Epithelial cell of esophagus (primary cell): ENCODE measurements at places on chromosomes 12 and 14.

- DNase-seq = peak; percentile 92
These were observed 64.4 kb upstream of the FZD10 start for GRCh38 chr12:130097798-130098255.

DNA sequence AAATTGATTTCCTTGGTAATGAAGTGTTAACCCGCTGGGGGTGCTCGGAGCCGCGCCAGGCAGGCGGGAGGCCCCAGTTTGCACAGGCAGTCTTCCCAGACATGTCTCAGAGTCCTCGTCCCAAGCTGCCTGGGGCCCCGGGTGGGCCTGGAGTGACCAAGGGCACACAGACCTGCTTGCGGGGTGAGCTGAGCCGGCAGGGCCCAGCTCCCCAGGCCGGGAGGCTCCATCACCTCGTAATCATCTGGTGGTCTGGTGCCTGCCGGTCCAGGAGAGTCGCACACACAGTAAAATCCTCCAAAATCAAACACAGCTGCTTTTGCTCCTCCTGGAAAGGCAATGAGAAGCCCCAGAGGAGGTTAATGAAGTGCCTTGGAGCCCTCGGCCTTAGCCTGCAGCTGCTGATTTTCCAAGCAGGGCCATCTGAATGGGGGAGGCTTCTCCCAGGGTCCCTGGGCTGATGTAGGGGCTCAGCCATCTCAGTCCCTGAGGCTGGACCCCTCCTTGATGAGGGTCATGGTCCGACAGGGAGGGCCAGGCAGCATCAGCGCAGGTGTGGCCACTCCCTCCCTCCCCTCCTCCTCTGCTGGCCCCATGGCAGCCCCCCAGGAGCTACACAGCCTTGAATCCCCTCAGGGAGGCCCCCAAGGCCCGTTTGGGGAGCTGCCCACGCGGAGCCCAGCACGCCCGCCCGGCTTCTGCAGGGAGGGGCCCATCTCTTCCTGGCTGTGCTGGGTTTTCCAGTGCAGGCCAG, 39.4 kb upstream of the FBRSL1 start:
- DNase-seq = no peak

DNA sequence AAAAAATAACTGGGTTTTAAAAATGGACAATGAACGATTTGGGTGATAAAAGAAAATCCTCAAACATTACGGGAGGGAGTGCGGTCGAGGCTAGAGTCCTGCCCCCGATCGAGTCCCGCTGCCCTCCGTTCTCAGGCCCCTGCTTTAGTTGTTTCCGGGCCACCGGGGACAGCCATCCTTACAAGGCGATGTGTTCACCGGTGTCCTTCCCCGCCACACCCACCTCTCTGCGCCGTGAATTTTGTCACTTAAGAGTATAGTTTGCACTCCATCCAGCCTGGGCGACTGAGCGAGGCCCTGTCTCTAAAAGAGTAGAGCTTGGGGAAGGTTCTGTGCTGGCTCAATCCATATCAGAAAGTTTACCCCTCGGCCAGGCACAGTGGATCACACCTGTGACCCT, 2.9 kb downstream of the ULK1 start:
- DNase-seq = no peak

- DNase-seq = peak; percentile 36
These were observed 27.3 kb upstream of the CHPT1 start for GRCh38 chr12:101670007-101670671.
